ENCODE measurements at places on chromosomes 7 and 10.

GRCh38 chr7:151814400-151815009, 62.4 kb downstream of the PRKAG2 start:
- DNase-seq: no peak

DNA sequence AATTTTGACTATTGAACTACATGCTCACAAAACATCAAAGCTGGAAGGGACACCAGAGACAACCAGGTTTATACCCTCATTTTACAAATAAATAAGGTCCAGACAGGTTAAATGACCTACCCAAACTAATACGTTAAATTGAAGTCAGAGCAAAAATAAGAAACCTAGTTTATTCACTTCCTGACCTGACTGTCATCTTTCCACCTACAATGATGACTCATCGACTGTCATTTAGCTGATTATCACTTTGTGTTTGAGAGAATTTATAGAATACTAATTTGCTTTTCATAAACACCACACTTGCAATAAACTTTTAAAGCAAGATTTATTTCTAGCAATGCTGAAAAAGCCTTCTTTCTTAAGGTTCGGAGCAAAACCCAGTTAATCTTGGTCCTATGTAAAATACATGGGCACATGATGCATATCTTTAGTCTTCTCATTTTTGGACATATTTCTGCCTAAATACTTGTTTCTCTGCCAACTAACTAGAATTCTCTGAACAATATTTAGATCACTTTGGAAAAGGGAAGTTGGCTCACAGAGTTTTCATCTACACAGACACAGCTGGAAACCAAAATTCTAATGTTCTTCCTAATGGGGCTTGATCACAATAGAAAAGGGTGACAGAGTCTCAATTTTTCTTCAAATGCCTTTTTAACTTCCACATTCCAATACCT, 16.7 kb upstream of the LRRN3 start:
- DNase-seq: peak; percentile 14

- peak; percentile 60 for DNase-seq
These were observed 6.3 kb upstream of the IL2RA start for GRCh38 chr10:6068422-6068821.

- DNase-seq: no peak
These were observed 40.5 kb downstream of the PPP1R3C start for GRCh38 chr10:91592266-91592975.

- DNase-seq: no peak
These were observed 64.0 kb upstream of the FERD3L start for GRCh38 chr7:19209166-19209696.

- DNase-seq: no peak
These were observed 523.9 kb upstream of the NRP1 start for GRCh38 chr10:33858326-33858725.

GRCh38 chr10:55091691-55092328, 290.8 kb upstream of the PCDH15 start:
- DNase-seq: peak; percentile 3

DNA sequence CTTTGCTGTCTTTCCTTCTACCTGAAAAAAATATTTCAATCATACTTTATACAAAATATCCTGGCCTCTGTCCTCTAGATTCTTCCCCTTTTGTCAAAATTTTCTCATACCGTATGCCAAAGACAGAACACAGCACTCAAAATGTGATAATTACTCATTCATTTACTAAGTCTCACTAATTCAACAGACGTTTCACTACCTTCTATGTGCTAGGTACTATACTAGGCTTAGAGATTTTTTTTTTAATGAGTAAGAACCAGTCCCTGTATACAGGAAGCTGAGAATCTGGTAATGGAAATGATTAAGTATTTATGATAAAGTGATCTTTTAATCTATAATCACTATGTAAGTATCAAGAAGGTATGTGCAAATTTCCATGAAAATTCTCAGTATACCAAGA, 128.0 kb downstream of the ELAPOR2 start:
- no peak for DNase-seq

DNA sequence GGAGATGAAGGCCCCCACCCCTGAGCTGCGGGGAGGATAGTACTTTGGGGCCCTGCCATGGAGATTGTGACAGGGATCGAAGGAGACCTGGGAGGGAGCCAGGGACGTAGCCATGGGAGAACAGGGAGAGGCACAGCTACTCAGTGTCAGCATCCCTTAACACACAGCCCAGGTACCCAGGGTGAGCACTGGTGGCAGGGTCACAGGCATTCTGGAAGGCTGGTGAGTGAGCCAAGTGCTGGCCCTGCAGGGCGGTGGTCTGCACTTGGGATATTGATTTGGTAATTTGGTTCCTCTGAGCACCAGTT, 39.8 kb downstream of the VWA2 start:
- DNase-seq: no peak

- DNase-seq: no peak
These were observed 62.8 kb downstream of the WDR37 start for GRCh38 chr10:1119027-1119426.

DNA sequence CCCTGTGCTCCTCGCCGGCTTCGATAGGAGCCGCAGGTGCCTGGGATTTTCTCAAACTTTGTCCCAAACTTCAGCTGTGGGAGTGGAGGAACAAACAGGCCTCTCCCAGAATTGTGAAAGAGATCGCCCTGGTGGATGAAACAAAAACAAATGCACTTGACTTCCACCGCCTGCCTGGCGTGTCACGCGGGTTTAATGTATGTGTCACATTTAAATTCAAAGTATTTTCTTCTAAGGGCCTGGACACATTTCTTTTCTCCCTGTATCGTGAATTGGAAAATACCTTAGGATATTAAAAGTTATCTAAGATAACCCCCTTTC, 694 bp upstream of the WASL start:
- DNase-seq: no peak

DNA sequence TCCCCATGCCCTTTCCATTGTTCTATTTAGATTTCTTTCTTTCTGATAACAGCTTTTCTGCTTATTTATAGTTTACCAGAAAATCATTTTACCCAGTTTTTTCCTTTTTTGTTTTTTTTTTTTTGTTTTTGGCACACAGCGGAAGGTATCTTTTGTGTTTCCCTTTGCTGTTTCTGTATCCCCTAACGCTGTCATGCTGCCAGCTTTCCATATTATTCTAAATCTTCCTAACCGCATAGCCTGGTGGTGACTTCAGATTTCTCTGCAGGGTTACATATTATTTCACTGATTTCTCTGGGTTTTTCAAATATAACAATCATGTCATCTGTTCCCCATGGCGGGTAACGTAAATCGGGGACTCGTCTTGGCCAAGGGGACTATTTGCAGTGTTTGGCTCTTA, 4.0 kb upstream of the SLC29A4 start:
- DNase-seq: no peak

- DNase-seq: no peak
These were observed 39.1 kb downstream of the HTR7 start for GRCh38 chr10:90818736-90819135.

- no peak for DNase-seq
These were observed 14.5 kb downstream of the SH2D4B start for GRCh38 chr10:80552151-80552646.

DNA sequence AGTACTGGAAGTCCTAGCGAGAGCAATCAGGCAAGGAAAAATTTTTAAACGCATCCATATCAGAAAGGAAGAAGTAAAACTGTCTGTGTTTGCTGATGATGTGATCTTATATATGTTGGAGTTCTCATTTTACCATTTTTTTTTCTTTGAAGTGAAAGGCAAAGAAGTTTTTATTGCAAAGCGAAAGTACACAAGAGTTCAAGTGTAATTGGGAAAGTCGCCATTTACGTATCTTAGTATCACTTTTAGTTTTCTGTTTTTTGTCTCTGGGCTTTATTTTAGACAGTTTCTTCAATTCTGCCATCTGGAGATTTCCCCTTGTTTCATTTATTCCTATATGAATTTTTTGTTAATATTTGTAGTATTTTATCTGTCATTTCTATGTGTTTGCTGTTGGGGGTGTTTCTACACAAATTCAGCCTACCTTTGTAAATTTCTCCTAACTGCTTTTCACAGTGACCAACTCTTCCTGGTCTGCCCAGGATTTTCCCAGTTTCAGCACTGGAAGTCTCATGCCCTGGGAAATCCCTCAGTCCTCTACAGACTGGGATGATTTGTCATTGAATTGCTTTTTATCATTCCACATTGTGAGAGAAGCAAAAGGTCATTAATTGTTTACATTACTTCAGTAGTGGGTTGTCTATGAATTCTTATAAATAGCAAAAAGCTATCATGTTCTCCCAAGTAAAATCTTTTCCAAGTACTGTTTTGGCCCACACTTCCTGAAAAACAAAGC, 23.2 kb downstream of the BET1 start:
- no peak for DNase-seq

- no peak for DNase-seq
These were observed 961.5 kb downstream of the KCNMA1 start for GRCh38 chr10:76675951-76676587.

DNA sequence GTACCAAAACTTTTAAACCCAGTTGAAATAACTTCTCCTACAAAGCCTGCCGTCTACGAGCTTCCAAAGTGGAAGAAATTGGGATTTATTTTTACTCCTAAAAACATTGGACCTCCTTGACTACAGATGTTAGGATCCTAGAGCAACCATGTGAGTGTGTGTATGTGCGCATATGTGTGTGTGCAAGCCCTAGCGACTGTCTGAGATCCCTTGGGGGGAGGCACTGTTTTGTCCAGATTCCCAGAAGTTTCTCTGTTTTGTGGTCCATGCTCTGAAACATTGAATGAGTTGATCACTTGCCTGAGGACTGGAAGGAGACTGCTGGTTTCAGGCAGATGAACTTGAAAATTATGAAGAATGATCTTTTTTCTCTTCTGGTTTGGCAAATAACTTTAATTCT, 312.3 kb upstream of the ZNF32 start:
- no peak for DNase-seq

DNA sequence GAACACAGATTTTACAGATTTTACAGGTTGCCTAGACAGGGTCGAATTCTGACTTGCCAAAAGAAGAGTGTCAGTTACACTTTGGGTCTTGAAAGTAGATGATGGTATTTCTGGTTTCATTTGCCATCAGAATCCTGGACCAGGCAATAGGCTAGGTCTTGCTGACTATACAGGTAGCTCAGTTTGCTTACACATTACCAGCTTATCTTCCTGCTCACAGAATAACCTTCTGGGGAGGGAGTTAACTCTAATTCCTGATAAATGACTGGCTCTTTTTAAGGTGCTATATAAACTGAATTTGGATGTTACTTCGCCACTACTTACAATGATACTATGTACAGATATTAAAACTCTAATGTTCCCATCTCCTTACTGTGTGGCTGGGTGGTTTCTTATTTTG, 39.8 kb downstream of the GBF1 start:
- no peak for DNase-seq

DNA sequence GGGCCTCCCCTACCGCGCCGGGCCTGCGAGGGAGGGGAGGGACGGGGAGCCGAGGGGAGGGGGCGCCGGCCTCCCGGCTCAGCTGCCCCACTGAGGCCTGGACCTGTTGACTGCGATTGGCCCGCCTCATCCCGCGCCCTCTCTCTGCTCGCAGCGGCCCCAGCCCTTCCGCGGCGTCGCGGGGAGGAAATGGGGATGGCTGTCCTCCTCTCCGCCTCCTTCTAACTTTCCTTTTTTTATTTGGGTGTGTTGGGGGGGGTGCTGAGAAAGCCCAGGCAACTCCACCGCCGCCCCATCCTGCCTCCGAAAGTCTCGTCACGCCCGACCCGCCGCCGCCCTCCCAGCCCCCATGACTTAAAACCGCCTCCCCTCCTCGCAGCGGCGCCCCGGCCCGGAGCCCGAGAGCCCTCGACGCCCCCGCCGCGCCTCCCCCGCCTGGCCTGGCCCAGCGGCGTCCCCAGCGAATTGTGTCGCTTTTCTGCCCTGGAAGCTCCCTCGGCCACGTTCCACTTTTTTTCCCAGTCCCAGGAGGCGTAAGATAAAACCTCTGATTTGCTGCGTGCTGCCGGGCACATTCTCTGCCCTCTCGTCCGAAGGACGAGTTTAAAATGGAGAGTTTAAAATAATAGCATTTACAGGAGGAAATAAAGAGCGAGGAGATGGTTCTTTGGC, 842 bp upstream of the SKIDA1 start:
- peak; percentile 60 for DNase-seq

DNA sequence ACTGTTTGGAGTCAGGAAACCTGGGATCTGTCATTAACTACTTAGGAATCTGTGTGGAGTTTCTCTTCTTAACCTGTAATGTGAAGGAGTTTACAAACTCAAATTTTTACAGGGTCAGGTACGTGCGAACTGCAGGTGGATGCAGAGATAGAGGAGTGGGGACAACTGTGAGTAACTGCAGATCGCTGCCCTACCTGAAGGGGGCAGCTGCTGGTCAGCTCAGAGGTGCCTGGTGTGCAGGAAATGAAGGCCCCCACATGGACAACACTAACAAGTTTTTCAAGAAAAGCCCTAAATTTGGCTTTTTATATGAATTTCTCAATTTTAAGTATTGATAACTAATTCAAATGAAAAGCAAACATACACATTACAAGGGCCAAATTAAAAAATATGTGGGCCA, 380.0 kb downstream of the REEP3 start:
- no peak for DNase-seq

DNA sequence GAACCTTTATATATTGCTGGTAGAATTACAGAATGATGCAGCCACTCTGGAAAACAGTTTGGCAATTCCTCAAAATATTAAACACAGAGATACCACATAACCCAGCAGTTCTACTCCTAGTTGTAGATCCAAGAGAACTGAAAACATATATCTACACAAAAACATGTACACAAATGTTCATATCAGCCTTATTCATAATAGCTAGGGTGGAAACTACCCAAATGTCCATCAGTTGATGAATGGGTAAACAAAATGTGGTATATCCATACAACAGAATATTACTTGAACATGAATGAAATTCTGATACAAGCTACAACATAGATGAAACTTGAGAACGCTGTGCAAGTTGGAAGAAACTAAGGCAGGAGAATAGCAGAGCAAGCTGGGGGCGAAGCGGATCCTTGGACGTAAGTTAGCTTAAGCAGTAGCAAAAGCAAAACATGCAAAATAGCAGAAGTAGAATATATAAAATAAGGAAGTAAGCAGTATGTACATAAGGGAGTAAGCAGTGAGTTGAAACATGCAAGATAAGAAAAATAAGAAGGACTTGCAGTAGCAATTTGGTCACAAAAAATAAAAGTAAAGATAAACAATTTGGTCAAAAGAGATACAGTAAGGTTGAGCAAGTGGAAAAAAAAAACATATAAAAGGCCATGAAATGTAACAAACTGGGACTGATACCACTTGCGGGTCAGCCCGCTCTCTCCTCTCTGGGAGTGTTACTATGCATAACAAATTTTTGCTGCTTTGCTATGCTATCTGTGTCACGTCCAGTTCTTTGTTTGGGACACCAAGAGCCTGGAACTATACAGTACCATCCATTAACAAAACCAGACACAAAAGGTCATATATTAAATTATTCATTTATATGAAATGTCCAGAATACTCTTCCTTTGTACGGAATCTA, 18.0 kb upstream of the HILPDA start:
- peak; percentile 43 for DNase-seq

Measured in GM10248 (cell line).